Forelimb muscle (tissue), 1 donor: ENCODE measurements at places on chromosomes 7 and 10. TPM values are rescaled to one million over a fixed set of nuclear protein-coding genes. Genes with fewer than 3 reads are reported as not detected.

GRCh38 chr7:27220440-27220955, 20.6 kb upstream of the HOXA13 start:
- DNase-seq = no peak

Gene GBX1
- 3.1 TPM for polyA plus RNA-seq

Gene OR2A7
- polyA plus RNA-seq = 1.5 TPM

DNA sequence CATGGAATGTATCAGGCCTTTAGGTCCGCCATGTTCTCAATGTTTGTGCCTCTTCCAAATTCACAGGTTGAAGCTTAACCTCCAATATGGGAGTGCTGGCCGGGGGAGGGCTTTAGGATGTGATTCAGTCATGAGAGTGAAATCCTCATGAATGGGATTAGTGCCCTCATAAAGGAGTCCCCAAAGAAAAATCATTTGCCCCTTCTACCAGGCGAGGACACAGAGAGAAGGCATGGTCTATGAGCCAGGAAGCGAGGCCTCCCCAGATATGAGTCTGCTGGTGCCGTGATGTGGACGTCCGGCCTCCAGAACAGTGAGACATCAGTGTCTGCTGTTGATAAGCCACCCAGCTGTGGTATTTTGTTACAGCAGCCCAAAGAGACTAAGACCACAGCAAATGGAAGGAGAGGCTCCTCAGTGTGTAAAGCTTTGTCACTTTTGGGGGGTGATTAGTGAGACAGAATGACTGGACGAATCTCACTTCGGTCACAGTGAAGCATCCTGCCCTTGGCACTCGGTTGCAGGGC, 231.3 kb upstream of the KLF6 start:
- no peak for DNase-seq

Gene SFTPA2
- 0.15 TPM for polyA plus RNA-seq

DNA sequence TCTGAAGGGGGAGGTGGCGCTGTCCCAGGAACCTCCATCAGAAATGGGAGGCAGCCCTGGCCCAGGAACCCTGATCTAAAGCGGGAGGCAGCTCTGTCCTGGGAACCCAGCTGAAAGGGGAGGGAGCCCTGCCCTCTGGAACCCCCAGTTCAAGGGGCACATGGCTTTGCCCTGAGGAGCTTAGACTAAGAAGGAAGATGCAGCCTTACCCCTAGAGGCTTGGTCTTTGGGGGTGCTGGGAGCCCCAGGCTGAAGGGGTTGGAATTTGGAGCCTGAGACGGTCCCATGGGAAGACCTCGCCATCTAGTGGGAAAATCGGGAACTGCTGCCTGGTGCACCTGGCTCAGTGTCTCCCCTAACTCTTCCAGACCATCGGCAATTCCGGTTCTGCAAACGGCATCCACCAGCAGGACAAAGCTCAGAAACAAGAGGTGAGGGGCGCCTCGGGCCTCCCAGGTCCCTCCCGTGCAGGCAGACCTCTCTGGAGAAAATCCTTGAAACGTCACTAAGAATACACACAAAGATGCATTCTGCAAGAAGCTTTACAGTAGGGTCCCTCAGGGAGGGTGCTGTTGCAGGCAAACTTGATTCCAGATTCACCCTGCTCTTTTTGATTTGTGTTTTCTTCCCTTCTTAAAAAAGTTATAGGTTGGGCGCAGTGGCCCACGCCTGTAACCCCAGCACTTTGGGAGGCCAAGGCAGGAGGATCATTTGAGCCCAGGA, 52.4 kb upstream of the GTF2IRD1 start:
- DNase-seq = peak; percentile 36

Gene NUTM2A
- polyA plus RNA-seq = 4.1 TPM

Gene HYAL4
- polyA plus RNA-seq = 0.05 TPM

Gene PAPOLB
- 0.05 TPM for polyA plus RNA-seq

DNA sequence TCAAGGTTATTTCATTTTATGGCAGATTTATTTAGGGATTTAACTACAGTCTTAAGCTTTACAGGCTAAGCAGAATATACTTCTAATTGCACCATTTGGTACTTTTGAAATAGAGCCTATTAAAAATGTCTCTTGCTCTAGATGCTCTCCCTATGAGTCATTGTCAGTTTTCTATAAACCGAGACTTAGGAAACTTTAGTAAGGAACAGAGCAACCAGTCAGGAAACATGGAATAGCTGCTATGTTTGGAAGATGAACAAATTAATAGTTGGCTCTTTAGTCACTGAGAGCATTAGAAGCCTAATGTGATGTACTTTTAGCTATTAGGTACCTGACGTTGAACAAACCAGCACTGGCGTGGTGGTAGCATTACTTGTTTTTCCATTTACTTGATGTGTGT, 35.3 kb downstream of the INPP5F start:
- no peak for DNase-seq

DNA sequence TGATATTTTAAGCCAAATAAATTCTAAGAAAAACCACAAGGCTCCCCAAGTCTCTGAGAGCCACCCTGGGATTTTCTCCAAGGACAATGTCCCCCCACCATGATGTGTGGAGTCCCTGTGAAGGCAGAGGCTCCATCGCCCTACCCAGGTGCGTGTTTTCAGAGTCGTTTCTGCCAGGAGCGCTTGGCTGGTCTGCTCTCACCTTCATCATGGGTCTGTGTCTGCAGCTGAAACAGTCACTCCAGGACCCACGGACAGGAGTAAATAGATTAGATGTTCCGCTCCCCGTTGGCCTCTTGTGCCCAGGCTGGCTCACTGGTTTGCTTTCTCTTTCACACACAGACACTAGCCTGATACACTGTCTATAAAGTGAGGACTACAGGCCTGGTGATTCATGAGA, 217.5 kb downstream of the SFMBT2 start:
- no peak for DNase-seq

Gene CH25H
- polyA plus RNA-seq = 0.35 TPM

Gene GIMAP6
- polyA plus RNA-seq = 14.0 TPM

DNA sequence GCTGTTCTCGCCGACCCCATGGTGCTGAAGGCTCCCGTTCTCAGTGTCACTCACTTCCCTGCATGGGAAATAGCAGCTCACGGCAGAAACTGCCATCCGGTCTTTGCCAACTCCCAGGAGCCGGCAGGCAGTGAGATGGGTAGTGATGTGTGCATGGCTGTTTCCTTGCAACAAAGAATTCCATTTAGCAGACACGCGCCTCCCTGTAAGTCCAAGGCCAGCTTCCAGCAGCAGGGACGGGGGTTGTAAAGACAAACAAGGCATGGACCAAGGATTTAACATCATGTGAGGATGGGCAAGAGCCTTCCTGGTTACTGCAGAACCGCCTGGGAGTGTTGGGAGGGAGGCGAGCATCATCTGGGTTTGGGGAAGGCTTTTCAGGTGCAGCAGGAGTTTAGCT, 273.1 kb downstream of the GLRX3 start:
- no peak for DNase-seq

GRCh38 chr10:71250405-71250804, 38.0 kb downstream of the UNC5B start:
- no peak for DNase-seq

DNA sequence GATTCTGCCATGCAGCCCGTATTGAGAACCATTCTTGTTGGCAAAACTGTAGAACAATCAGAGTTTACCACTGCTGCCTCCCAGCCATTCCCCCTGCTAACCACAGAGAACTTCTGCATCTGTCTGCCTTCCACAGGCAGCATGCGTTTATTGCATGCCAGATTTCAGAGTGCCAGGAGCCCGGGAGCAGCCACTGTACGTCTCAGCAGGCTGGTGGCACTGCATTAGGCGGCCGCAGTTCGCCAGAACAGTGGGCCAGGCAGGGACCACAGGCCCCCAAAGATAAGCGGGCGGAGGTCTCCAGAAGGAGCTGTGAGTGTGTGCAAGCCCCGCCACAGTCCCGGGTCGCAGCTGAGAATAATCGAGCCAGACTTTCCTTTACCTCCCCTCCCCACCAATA, 31.8 kb downstream of the ZNF467 start:
- no peak for DNase-seq

DNA sequence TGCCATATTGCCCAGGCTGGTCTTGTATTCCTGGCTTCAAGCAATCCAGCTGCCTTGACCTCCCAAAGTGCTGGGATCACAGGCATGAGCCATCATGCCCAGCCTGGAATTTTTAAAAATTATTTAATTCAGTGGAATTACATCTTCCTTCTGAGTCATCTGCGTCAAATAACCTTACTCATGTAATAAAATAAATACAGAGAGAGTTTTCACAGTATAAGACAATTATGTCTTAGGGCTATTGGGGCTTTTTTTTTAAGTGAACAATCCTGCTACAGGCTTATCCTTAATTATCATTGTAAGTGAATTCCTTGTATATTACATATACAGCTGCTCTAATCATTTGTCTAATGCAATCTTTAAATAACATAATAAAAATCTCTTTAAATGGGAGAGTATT, 108.3 kb downstream of the MAPK8 start:
- DNase-seq = no peak

- no peak for DNase-seq
These were observed 89.0 kb upstream of the KIAA1217 start for GRCh38 chr10:24119896-24120295.
